Activated CD4-positive, alpha-beta T cell treated with anti-CD3 and anti-CD28 coated beads, Interleukin-2, amount 10 ng/mL, durations not matched to agents 7 days and 5 days (primary cell): ENCODE measurements at places on chromosomes 1 and 21. TPM values are rescaled to one million over a fixed set of nuclear protein-coding genes. Genes with fewer than 3 reads are reported as not detected.

Gene PRSS38
- total RNA-seq: not detected

Gene OR11L1
- total RNA-seq: not detected

Gene ZMPSTE24
- total RNA-seq: 28.8 TPM

Gene GPA33
- 2.3 TPM for total RNA-seq

Gene VANGL2
- not detected for total RNA-seq

Gene ABCD3
- 28.0 TPM for total RNA-seq

Gene CLDN17
- total RNA-seq: not detected

Gene DVL1
- total RNA-seq: 34.0 TPM

Gene CDCA8
- total RNA-seq: 85.5 TPM

Gene FCRL5
- not detected for total RNA-seq

Gene STPG1
- 10.0 TPM for total RNA-seq

Gene HSF2BP
- total RNA-seq: 0.56 TPM

Gene RAB25
- total RNA-seq: 0.50 TPM

Gene ARHGAP29
- total RNA-seq: not detected

Gene DPM3
- total RNA-seq: 50.1 TPM

Gene SMCP
- total RNA-seq: not detected

Gene ZDHHC18
- 45.1 TPM for total RNA-seq

Gene TAS1R1
- not detected for total RNA-seq
